Anterior cingulate cortex (tissue), 58 donors: ENCODE measurements at places on chromosomes 5 and 9.
A peak's percentile ranks its signal among the peaks of the same experiment; 100 is the strongest.

GRCh38 chr5:151493665-151494064, 46.3 kb downstream of the SLC36A1 start:
- DNase-seq: no peak

DNA sequence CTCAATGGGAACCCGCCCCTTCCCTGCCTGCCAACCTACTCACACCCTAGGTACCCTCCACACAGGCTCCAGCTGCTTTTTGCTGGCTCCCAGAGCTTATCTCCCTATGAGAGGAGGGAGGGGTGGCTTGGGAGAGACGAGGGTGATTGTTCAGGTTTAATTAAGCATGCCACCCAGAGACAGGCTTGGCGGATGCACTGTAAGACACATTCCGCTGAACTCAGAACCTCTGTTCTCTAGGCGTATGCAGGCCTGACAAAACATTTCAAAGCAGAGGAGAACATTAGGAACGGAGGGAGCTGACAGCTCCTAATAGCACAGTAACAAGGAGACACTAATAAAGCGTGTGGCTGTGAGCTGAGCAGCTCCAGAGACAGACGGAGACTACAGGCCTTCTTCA, 80.1 kb downstream of the TRIM32 start:
- no peak for DNase-seq

- no peak for DNase-seq
These were observed 36.8 kb downstream of the ELL2 start for GRCh38 chr5:95924720-95925377.

- no peak for DNase-seq
These were observed 19.8 kb upstream of the SLC9A3 start for GRCh38 chr5:543755-544674.

GRCh38 chr9:84851935-84852585, 182.5 kb downstream of the NTRK2 start:
- no peak for DNase-seq

GRCh38 chr9:135286961-135287360, 192.6 kb upstream of the PPP1R26 start:
- DNase-seq: no peak

DNA sequence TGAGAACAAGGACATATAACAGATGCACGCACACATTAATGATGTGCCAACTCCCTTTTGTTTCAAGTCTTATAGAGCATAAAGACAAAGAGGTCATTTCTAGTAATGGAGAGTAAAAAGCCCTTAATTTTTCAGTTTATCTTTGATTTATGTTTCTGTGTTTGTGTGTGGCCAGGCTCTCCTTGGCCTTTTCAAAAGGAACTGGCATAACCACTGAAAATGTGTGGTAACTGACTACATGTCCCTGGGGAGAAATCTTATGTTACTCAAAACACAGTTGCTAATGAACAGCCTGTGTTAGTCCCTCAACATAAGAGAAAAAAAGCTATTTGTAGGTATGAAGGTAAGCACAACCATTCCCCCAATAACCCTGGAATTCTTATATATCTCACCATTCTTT, 47.6 kb upstream of the SHOC1 start:
- no peak for DNase-seq

DNA sequence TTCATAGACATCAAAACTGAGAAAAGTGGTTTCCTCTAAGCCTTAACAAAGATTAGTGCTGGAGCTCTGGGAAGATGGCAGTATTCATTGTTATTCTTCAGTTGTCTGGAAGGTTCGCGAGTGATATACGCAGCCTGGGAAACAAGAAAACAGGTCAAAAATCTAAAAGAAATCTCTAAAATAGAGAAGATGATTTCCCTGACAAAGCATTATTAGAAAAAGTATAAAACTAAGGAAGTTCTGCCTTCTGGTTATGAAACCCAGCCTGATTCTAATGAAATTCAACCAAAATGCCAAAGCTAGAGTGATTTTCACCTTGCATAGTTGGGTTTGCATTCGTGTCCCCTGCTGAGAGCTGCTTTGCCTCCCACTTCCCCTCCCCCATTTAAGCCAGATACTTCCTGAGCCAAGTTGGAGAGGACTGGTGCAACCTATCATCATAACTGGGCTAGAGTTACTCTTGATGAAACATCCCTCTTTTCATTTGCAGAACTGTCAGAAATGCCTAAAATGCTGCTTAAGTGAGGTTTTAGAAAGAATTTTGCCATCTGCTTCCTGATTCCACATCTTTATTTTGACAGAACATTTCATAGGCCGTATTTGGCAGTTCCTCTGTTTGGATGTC, 48.4 kb downstream of the NDFIP1 start:
- no peak for DNase-seq

- DNase-seq: no peak
These were observed 35.6 kb downstream of the RBM27 start for GRCh38 chr5:146238973-146239372.

- DNase-seq: peak; percentile 17
These were observed 141.4 kb downstream of the CCDC192 start for GRCh38 chr5:127844581-127845021.

- DNase-seq: no peak
These were observed 66.6 kb upstream of the TAF11L2 start for GRCh38 chr5:17431272-17432050.

- no peak for DNase-seq
These were observed 471.5 kb downstream of the ZNF608 start for GRCh38 chr5:124274949-124275348.

DNA sequence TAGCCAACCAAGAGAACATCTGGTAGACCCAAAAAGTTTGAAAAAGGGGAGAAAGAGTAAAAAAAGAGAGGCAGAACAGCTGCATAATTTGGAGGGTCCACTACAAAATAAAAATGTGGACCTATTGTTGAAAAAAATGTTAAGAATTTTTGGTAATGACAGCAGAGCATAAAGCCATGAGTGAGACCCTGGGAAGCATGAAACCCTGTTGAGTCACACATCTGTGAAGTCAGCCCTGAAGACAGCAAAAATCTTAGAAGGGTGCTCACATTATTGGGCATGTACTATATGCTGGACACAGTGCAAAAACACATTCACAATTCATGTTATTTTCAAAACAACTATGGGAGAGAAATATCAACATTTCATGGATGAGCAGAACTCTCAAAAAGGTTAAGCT, 56.4 kb upstream of the LIFR start:
- no peak for DNase-seq

DNA sequence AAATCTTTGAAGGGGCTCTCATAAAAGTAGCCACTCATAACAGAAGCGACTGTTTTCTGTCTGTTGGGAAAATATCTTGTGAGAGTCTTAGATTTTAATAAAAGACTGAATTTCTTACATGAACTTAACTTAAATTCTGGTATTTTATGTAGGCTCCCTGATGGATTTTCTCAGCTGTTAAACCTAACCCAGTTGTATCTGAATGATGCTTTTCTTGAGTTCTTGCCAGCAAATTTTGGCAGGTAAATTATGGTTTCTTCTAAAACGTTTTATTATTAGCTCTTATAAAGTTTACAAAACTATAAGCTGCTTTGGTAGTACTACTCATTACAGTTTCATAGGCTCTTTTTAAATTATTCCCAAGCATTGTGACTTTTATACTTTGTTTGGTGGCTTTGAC, 87.0 kb downstream of the ERBIN start:
- DNase-seq: no peak

GRCh38 chr9:136048560-136049411, 46.3 kb downstream of the NACC2 start:
- no peak for DNase-seq

- no peak for DNase-seq
These were observed 864.6 kb upstream of the ACO1 start for GRCh38 chr9:31519826-31520225.

- DNase-seq: no peak
These were observed 32.5 kb downstream of the RXRA start for GRCh38 chr9:134358662-134359319.

DNA sequence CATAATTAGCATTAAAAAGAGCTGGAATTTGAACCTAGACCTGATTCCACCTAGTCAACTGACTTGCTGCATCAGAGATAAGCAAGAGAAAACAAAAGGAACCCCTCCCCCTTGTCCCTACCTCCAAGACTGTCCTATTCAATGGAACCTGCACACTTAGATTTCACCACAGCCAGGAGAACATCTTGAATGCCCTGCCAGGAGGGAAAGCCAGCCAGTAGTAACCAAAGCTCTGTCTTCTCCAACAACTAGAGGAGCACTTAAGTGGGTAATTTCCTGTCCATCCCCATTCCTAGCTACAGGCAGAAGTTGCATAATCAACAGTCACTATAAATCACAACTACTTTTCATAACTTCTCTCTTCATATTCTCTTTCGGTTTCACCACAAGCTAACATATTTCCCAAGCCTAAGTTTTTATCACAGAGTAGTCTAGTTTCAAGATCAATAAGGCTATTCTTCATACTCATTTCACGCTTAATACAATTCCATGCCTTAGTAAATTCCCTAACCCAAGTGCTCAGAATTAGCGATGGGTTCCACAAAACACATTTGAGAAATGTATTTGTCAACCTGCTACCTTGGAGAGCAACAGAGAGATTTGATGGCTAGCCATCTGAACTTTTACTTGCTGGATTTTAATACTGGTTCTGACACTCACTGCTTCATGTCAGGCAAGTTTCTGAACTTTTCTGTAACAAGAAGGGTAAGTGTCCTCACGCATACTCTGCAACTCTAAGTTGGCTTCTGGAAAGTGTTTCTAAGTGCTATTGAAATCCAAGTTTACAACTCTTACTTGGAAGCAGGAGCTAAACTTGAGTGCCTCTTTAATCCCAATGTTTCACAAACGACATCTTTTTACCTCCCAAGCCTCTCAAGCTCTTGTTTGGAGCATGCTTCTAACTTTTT, 2.0 kb downstream of the DENND1A start:
- no peak for DNase-seq

DNA sequence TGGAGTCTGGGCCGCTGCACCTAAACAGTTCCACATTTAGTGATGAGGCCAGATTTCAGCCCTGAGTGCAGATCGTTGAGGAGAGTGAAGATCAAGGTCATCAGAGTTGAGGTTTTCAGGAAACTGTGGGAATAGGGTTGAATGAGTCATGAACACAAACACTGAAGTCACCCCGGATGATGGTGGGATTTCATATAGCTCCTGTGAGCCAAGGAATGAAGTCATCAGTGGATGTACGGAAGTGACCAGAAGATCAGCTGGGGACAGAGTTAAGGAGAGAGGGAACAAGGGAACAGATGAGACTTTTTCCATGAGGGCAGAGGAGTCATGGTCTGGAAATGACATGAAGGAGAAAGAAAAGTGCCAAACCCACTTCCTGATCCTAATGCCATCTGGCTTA, 36.5 kb downstream of the PALM2AKAP2 start:
- DNase-seq: no peak

DNA sequence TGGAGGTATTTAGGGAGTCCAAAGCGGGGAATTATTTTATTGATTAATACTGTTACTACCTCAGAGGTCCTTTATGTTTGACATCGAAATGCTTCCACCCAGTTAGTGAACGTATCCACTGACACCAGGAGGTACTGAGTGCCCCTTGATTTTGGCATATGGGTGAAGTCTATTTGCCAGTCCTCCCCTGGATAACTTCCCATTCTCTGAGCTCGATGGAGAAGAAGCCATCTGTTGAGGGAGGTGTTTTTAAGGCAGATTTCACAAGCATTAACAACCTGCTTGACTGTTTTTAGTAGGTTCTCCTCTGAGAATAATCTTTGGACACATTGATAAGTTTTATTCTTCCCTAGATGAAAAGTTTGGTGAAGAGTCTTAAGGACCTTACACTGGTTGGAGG, 165.3 kb upstream of the NREP start:
- DNase-seq: no peak

DNA sequence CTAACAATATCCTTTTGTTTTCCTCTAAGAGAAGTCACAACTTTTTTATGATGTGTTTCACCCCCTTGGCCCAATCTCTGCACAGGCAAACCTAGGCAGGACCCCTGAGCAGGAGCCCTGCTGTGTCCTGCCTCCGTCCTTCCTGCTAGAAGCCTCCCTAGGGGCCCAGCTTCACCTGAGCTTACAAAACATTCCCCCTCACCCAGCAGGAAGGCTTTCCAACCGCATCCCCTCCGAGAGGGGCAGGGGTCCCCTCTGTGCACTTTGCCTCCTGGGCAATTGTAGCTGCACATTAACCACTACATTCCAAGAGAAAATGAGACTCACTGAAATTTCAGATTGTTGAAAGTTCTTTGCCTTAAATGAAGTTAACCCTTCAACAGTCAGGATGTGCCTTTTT, 176.2 kb downstream of the IRX2 start:
- no peak for DNase-seq

DNA sequence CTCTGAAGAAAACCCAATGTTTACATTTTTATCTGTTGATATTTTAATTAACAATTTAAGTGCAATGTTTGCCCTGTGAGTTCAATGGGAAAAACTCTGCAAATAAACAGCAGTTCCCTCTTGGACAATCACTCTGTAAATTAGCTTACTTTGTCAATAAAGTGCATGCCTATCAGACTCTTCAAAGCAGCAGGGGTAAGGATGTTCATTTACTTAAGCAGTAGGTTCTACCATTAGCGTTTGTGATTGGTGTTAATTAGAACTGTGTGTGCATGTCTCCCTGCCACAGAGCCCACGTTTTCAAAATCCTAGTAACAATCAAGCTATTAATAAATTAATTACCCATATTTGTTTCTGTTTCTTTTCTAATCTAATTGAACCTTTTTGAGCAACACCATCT, 1921.6 kb upstream of the WWC1 start:
- no peak for DNase-seq
